ENCODE measurements at places on chromosomes 4 and X. TPM values are rescaled to one million over a fixed set of nuclear protein-coding genes. Genes with fewer than 3 reads are reported as not detected.

DNA sequence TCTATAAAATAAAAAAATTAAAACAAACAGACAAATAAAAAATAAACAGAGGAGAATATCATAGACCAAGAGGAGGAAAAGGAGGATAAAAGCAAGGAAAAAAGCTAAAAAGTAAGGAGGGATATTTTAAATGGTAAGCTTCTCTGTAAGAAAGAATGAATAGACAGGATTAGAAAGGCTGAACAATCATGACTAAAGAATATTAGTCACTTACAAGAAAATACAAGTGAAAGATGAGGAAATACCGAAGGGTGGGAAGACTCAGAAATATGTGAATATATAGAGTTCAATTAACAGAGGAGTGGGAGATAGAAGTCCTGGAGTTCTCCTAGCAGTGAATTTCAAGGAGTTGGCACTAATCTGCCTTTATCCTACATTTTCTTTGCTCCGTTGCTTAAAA, 162.6 kb downstream of the RTL3 start:
- no peaks in the 10 kb centered on the region for H3K4me1 ChIP-seq
- no peak for DNase-seq
- H3K27ac ChIP-seq, result no peak overlapping the region
- no peaks in the 10 kb centered on the region for H3K27me3 ChIP-seq
- no peak overlapping the region for H3K4me3 ChIP-seq

PCDH11X gene
- not detected for total RNA-seq

DNA sequence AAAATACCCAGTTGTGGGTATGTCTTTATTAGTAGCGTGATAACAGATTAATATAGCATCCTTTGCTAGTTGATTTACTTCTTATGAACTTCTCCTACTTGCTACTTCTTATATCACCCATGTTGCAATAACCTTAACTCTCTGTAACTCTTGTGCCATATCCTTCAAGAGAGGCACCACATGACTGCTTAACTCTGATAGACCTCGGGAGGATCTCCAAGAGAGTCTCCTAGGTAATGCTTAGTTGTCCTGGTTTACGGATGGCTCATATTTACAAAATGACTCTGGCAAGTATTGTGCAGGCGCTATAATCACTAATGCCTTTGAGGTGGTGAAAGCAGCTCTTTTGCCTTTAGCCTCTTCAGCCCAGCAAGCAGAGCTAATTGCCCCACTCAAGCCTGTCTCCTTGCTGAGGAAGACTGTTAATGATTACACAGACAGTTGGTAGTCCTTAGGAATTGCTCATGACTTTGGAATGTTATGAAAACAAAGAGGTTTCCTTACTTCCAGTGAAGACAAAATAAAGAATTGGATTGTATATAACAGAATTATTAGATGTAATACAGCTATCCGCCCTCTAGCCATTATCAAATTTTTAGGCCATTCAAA, 1305.8 kb downstream of the PCDH7 start:
- H3K4me1 ChIP-seq, result no peaks in the 10 kb centered on the region
- no peak overlapping the region for H3K4me3 ChIP-seq
- no peaks in the 10 kb centered on the region for H3K36me3 ChIP-seq
- DNase-seq, result no peak
- H3K27ac ChIP-seq, result no peak overlapping the region
- H3K27me3 ChIP-seq, result no peaks in the 10 kb centered on the region

DNA sequence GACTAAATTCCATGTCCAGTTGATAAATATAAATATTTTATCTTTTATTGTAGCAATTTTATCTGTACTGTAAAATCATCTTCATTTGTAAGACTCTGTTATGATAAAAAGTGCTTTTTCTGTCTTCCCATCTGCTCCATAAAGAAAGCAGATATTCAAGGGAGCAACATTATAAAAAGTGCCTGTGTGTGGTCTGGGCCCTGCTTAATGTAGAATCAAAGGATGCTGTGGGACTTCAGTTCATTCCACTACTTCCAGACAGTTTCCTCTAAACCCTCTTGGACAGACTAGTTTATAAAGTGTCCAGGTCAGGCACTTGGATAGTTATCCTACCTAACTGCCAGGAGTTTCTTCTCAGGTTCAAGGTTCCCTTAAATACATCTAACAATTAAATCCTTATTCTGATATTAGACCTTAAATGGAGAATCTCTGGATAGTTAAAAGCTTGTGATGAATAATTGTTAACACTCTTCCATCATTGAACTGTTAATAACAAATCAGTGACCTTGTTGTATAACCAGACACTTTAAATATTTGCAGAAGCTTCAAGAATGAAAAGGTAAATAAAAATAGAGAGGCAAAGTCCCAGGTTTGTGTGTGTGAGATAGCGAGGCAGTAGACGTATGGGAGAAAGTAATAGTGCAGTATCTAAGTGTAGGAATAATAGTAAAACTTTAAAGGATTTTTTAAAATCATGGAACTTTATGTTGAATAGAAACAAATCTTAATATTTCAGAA, 237.5 kb upstream of the CTSO start:
- no peaks in the 10 kb centered on the region for H3K27me3 ChIP-seq
- no peak overlapping the region for H3K27ac ChIP-seq
- H3K36me3 ChIP-seq, result no peaks in the 10 kb centered on the region
- DNase-seq, result no peak
- peaks cover 23% of the 10 kb centered on the region for H3K4me1 ChIP-seq

DNA sequence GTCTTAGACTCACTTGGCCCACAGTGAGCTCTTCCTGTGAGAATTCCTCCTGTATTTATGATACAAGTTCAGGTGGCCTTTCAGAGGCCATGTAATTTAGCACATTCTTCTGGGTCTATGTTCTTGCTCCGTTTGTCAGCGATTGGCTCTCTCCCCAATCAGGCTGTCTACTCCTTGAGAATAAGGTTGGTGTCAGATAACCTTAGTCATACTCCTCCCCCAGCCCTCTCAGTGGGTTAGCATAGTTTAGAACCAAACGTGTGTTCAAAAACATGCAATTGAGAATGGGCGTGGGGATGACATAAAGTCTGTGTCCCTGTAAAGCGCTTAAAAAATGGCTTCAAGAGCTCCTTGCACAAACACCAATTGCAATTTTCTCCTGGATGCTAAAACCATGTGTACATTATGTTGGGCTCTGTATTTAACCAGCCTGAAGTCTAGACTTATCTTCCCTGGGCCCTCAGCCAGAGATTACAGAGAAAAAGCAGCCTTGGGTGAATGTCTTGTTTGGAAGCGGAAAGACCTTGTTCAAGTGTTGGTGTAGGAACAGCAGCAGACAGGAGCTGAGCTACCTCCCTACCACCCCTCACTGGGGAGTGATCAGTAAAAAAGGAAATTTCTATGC, 9.9 kb upstream of the CT47C1 start:
- no peak for DNase-seq
- H3K36me3 ChIP-seq, result no peaks in the 10 kb centered on the region
- H3K4me1 ChIP-seq, result no peaks in the 10 kb centered on the region
- no peak overlapping the region for H3K4me3 ChIP-seq
- H3K27ac ChIP-seq, result no peak overlapping the region
- peaks cover 6% of the 10 kb centered on the region for H3K27me3 ChIP-seq

- no peak overlapping the region for H3K4me3 ChIP-seq
- H3K27me3 ChIP-seq, result peaks cover 27% of the 10 kb centered on the region
- peaks cover 5% of the 10 kb centered on the region for H3K4me1 ChIP-seq
- H3K27ac ChIP-seq, result no peak overlapping the region
- no peak for DNase-seq
Observed at GRCh38 chr4:7403001-7403400, 31.7 kb downstream of the PSAPL1 start.

- H3K4me3 ChIP-seq, result no peak overlapping the region
- H3K27ac ChIP-seq, result no peak overlapping the region
- H3K36me3 ChIP-seq, result no peaks in the 10 kb centered on the region
- H3K4me1 ChIP-seq, result no peaks in the 10 kb centered on the region
- no peak for DNase-seq
Observed at GRCh38 chrX:7946960-7947359, 19.7 kb upstream of the PNPLA4 start.

IRF2 gene
- total RNA-seq, result 20.0 TPM

NUDT6 gene
- 3.7 TPM for total RNA-seq

- no peak overlapping the region for H3K27ac ChIP-seq
- H3K27me3 ChIP-seq, result no peaks in the 10 kb centered on the region
- H3K36me3 ChIP-seq, result no peaks in the 10 kb centered on the region
Observed at GRCh38 chr4:22668702-22669101, 24.0 kb upstream of the GBA3 start.

DNA sequence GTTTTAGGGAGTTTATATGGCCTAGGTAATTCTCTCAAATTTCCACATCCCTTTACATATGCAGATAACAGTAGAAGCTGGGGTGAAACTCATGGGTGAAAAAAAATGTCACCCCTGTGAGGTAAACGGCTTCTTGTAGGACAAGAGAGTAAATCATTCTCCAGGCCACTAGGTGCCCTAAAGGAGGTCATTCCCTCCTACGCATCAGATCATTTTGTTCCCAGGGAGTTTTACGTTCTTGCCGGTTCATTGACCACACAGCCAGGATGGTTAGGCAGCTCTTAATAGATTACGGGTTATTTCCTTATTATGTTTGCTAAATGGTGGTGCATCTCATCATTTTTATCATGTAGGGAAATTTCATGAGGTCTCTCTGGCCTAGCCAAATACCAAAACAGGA, 225.8 kb upstream of the NOCT start:
- H3K4me1 ChIP-seq, result no peaks in the 10 kb centered on the region
- no peak overlapping the region for H3K27ac ChIP-seq
- H3K4me3 ChIP-seq, result no peak overlapping the region
- no peaks in the 10 kb centered on the region for H3K36me3 ChIP-seq

DNA sequence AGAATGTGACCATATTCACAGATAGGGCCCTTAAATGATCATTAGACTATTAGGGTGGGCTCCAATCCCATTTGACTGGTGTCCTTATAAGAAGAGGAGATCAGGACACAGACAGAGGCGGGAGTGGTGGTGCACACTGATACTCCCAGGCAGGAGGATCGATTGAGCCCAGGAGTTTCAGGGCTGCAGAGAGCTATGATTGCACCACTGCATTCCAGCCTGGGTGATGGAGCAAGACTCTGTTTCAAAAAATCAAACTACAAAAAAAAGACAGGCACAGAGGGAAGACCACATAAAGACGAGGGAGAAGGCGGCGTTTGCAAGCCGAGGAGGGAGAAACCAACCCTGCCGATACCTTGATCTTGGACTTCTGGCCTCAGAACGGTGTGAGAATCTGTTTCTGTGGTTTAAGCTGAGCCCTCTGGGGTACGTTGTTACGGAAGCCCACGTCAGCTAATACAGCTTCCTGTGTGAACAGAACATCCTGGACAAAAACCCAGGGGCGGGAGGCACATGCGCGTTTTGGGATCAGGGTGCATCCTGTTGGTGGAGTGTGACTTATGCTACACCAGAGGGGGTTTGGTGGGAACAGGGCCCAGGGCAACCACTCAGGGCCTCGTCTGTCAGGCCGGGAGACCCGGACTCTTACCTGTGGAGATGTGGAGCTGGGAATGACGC, 211.8 kb upstream of the PSAPL1 start:
- peaks cover 18% of the 10 kb centered on the region for H3K36me3 ChIP-seq
- H3K4me3 ChIP-seq, result no peak overlapping the region
- no peak overlapping the region for H3K27ac ChIP-seq

UBA1 gene
- total RNA-seq, result 282 TPM

DNA sequence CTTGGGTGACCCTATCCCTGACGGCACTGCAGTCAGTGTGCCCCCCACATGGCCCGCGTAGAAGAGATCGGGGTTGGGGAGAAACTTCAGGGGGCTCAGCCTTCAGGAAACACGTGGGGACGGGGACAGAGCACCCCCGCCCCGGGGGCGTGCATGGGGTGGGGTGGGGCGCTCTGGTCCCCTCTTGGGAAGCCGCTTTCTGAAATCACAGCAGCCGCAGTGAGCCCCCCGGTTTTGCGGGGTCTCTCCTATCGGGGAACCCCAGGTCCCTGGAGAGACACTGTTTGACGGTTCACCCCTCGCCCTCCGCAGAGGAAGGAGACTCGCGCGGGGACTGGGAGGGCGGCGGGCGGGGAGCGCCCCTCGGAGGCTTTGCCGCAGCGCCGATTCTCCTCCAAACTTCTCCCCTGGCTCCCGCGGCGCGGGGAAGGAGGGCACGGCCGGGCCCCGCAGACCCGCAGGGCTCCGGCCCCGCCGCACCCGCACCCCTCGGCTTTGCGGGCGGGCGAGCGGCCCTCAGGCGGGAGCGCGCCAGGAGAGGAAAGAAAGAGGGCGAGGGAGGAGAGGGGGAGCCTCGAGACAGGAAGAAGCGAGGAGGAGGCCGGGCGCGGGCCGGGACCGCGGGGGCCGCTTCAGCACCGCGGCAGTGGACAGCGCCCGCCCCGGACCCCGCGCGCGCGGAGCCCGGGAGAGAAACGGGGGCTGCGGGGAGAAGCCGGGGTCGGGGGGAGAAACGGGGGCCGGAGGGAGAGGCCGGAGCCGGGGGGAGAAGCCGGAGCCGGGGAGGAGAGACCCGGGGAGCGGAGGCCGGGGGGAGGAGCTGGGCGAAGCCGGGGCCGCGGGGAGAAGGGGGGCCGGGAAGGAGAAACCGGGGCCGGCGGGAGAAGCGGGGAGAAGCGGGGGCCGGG, 612 bp downstream of the CPLX1 start:
- no peak overlapping the region for H3K4me3 ChIP-seq
- H3K27ac ChIP-seq, result no peak overlapping the region
- DNase-seq, result no peak
- peaks cover 25% of the 10 kb centered on the region for H3K27me3 ChIP-seq
- no peaks in the 10 kb centered on the region for H3K4me1 ChIP-seq
- no peaks in the 10 kb centered on the region for H3K36me3 ChIP-seq

DNA sequence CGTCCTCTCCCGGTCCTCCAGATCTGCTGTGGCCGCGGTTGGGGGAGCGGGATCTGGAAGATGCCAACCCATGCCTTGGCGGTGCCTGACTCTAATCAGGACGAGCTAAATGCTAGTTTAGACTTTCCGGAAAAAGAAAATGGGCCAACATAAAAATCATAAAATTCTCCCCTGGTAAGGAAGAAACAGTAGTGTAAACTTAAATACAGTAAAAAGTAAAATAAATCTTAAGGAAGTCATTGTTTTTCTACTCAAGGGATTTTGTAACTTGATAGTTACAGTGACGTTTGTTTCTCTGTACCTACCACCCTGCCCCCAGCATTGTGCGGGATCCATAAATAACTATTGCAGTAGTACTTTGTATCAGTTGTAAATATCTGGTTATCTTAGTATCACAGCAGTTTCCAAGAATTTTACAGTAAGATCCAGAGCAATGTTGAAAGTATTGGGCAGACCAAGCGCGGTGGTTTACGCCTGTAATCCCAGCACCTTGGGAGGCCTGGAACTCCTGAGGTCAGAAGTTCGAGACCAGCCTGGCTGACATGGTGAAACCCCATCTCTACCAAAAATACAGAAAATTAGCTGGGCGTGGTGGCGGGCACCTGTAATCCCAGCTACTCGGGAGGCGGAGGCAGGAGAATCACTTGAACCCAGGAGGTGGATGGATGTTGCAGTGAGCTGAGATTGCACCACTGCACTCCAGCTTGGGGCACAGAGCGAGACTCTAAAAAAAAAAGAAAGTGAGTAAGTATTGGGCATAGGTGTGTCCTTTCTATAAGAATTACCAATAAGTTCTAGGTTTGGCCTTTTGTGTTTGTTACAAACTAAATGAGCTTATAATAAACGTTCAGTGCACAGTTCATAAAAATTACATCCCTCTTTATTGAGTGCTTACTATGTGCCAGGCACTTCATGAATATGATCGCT, 1.0 kb upstream of the PLA2G12A start:
- no peaks in the 10 kb centered on the region for H3K27me3 ChIP-seq
- H3K27ac ChIP-seq, result peak overlapping the region; percentile 86
- H3K4me3 ChIP-seq, result peak overlapping the region; percentile 90
- peaks cover 40% of the 10 kb centered on the region for H3K4me1 ChIP-seq

GRCh38 chr4:37001688-37002436, 242.7 kb upstream of the NWD2 start:
- H3K4me3 ChIP-seq, result no peak overlapping the region
- peaks cover 4% of the 10 kb centered on the region for H3K27me3 ChIP-seq
- no peak overlapping the region for H3K27ac ChIP-seq
- no peak for DNase-seq

- H3K36me3 ChIP-seq, result no peaks in the 10 kb centered on the region
- DNase-seq, result no peak
- H3K4me1 ChIP-seq, result no peaks in the 10 kb centered on the region
- no peak overlapping the region for H3K27ac ChIP-seq
- no peak overlapping the region for H3K4me3 ChIP-seq
Observed at GRCh38 chrX:129690435-129690834, 35.7 kb upstream of the APLN start.

All from HFFc6 (cell line).